ENCODE measurements at places on chromosomes 2 and 18.

- no peak for DNase-seq
Measured at GRCh38 chr2:212692466-212692865, 153.9 kb upstream of the ERBB4 start.

- no peak for DNase-seq
Measured at GRCh38 chr18:61702007-61702406, 190.8 kb downstream of the RNF152 start.

DNA sequence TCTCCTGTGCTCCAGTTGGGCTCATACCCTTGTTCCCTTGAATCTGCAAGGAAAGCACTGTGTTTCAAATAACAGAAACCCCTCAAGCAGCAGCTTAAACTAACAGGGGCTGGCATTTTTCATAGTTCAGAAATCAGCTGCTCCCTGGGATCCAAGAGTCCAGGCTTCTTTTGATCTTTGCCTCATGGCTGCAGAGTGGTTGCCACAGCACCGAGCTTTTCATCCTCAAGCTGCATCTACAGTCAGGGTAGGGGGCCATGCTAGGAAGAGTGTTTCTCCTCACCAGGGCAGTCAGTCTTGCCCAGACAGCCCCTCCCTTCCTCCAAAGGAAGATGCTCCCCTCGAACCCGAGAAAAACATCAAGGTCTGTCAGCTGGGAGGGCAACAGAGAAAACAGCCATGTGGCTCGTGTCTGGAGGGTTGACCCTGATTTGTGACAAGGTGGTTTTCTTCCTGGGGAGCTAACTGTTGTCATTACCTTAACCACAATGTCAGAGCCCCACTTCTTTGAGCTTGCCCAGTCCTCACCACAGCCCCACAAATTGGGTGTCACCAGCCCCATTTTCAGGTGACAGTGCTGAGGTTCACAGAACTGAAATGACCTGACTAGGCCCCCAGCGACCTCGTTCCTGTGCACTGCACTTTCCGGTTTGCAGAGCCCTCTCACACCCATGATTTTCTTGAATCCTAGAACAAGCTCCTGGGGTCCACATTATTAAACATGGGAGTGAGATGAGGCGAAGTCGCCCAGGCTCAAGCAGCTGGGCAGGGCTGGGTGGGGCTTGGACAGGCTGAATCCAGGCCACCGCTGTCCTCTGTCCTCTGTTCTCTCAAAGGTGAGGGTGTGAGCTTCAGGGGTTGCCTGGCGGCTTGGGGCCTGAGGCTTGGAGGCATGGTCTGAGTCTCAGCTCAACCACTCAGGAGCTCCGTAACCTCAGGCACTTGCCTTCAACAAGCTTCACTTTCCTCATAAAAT, 21.9 kb downstream of the ATOH8 start:
- DNase-seq: no peak

GRCh38 chr18:77108001-77108692, 24.4 kb downstream of the MBP start:
- DNase-seq: no peak

DNA sequence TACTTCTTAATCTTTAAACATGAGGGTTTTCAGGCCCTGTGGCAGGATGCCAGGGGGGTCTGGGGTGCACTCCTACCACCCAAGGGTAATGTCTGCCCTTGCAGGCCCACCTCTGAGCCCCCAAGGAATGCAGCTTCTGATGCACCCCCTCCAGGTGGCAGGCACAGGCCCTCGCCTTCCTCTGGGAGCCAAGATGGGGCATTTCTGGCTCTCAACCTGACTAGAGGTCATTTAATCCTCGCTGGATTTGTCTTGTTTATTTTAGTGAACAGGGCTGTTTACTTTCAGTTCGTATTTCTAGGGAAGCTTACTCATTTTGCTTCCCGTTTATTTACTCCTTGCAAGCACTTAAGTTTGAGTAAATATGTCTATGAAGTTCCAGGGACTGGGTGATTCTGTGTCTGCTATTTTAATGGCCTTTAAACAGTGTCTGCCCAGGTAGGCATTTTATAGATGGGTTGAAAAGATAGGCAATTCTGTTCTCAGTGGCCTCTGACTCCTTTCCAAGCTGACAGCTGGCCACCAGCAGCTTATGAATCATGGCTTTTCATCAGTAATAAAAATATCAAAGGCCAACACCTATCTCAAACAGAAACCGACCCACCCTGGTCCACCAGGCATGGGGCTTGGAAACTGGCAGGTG, 11.1 kb upstream of the DNPEP start:
- DNase-seq: no peak

Measured in cortex of kidney (tissue), 1 donor.